Substantia nigra (tissue), 51 donors: ENCODE measurements at places on chromosomes 11 and 22.

GRCh38 chr11:90840071-90840470, 617.2 kb upstream of the CHORDC1 start:
- no peak for DNase-seq

GRCh38 chr11:112983887-112984286, 22.7 kb downstream of the NCAM1 start:
- no peak for DNase-seq

GRCh38 chr11:5989203-5989602, 2.4 kb upstream of the OR52L1 start:
- DNase-seq, result no peak

- no peak for DNase-seq
Observed at GRCh38 chr11:46181843-46182424, 60.7 kb upstream of the PHF21A start.

- no peak for DNase-seq
Observed at GRCh38 chr22:30903876-30904460, 64.6 kb downstream of the MORC2 start.

GRCh38 chr11:129637473-129637872, 178.2 kb upstream of the TMEM45B start:
- DNase-seq, result no peak

DNA sequence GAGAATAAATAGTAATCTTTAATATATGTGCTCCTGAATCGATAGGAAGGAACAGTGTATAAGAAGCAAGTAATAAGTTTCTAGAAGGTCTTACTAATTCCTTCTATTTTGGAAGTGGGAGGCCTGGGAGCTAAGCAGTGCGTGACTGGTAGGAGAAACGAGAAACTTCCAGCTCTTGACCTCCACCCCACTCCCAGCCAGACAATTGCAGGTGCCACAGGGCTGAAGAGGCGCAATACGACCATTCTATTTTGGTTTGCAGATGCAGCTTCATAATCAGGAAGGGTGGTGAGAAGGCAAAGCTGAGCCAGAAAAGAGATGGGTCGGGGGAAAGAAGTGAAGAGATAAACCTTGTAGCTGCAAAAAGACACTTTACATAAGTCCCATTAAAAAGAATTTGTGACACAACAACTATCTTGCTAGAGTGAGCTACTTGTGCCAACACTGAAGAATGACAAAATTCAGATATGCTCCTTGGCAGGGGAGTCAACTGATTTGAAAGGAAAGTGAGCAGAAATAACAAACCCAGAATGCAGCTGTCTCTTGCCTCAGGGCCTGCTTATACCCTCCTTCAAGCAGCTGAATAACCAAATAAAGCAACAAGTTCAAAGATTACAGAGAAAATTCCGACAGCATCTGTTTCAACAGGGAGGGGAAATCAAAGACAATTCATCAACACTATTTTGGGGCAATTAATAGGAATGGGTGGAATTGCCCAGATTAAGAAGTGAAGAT, 35.1 kb downstream of the GRIA4 start:
- DNase-seq, result no peak

- no peak for DNase-seq
Observed at GRCh38 chr11:116707746-116708145, 65.0 kb downstream of the BUD13 start.

- DNase-seq, result peak; percentile 40
Observed at GRCh38 chr22:29782061-29782845, 15.1 kb downstream of the UQCR10 start.

- no peak for DNase-seq
Observed at GRCh38 chr22:19852177-19852781, 2.4 kb downstream of the GNB1L start.

DNA sequence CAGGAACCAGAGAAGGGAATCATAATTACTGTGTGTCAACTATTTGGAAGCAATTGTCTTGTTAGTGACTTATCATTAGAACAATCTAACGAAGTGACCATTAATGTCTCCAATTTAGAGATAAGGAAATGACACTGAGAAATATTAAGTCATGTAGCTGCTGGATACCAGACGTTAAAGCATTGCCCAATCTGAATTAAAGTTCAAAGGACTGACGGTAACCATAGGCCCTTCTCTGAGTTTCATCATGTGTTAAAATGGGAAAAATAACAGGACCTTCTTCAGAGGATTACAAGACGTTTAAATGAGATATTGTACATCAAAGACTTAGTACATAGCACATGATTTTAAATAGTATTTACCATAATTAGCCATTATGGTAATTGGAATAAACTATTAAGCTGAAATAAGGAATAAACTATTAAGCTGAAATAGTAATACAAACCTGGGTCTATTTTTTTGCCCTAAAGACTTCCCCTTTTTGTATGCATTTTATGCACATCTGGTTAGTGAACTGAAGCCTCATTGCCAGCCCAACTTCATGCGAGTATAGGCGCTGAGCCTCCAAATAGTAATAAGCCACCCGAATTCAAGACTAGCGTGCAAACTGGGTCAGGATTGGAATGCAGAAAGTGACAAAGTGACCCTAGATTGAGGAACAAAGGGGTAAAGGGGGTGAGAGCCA, 41.0 kb downstream of the GLYATL1 start:
- DNase-seq, result no peak

DNA sequence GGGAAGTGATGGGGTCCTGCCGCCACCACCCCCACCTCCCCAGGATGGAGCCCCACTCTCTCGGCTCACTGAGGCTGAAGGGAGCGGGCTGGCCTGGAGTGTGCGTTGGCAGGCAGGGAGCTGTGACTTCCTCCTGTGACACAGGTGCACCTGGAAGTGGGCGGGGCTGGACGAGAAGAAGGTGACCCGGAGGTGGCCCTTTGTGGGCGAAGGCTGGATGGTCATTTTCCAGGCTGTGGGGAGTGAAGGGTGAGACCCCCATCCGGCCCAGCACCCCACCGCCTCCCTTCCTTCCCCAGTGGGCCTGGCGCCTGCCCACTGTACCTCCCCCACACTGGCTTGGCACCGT, 15.3 kb downstream of the IL17REL start:
- no peak for DNase-seq

- DNase-seq, result no peak
Observed at GRCh38 chr22:38448945-38449745, 5.9 kb downstream of the KCNJ4 start.

DNA sequence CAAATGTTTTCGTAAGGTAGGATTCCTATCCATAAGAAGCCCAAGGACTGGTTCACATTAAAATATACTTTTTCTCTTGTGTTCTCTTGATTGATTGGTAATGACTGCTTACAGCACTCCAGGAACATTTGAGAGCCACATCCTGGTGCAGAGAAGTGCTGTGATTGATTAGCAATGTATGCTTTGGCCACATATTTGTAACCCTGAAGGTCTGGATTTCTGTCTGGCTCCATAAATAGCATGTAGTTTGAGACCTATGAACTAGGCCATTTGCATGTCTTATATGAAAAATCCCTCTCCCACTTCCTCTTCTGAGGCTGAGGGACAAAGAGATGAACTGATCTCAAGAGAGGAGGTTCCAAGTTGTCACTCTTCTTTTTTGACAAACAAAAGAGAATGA, 49.3 kb upstream of the CD44 start:
- DNase-seq, result no peak

DNA sequence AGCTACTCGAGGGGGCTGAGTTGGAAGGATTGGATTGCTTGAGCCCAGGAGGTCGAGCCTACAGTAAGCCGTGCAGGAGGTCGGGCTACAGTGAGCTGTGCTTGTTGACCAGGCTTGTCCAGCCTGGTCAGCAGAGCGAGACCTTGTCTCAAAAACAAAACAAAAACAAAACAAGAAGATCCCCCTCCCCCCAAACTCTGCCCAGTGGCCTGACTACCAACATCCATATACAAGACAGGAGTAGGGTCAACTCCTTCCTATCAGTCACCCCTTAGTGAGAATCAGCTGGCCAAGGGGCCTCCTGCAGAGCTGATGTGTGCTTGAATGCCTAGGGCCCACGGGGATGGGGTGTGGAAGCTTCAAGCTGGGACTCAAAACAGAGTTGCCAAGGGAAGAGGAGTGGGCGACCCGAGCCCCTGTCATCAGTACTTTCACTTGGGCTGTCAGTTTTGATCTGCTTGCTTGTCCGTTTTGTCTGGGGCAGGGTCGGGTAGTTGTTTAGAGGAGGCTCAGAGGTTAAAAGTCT, 942 bp upstream of the TSPAN18 start:
- DNase-seq, result no peak

- DNase-seq, result no peak
Observed at GRCh38 chr11:128733440-128734102, 39.7 kb downstream of the FLI1 start.

DNA sequence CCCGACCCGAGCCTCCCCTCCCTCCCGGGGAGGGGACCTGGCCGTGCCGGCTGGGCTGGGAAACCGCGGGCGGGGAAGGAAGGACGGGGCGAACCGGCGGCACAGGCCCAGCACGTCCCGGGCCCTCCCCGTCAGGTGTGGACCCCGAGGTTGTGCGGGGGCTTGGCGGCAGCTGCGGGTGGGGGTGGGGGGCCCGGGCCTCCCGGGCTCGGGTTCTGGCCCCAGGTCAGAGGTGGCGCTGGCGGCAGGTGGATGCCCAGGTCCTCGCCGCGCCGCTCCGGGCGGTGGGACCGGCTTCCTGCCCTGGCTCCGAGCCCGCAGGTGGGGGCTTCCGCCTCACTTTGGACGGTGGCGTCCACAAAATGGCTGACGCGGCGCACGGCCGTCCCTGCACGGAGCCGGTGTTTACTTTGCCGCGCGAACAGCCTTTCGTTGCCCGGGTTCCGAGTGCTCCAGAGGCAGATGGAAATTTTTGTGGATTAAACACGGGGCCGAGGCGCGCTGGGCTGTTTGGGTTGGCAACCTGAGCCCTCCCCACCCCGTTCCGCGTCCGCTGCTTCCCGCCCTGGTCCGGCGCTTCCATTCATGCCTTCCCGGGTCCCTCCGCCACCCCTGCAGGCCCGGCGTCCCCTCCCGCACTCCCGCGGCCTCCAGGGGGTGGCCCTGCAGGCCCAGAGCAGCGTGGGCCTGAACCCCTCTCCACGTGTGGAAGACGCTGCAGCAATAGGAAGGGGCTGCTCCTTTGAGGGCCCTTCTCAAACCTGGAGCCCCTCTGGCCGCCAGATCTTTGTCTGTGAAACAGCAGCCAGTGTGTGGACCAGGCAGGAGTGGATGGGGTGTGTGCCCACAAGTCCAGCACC, 92.0 kb upstream of the KCNQ1OT1 start:
- no peak for DNase-seq

GRCh38 chr22:45603619-45604018, 68.0 kb upstream of the ATXN10 start:
- DNase-seq, result no peak

DNA sequence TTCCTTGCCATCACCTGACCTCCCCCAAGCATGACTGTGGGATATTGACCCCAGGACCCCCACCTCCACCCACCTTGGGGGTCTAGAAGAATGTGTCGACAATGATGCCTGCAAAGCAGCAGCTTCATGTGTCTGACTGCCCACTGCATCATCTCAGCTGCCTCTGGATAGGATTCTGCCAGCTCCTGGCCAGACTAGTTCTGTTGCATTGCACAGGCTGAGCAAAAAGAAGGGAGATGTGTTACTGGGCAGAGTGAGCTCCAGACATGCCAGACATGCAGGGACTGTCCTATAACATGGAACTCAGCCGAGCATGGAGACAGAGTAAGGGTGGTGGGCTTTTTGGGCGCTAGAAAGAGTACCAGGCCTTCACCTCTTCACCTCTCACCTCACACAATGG, 36.7 kb downstream of the FBXO7 start:
- DNase-seq, result no peak

DNA sequence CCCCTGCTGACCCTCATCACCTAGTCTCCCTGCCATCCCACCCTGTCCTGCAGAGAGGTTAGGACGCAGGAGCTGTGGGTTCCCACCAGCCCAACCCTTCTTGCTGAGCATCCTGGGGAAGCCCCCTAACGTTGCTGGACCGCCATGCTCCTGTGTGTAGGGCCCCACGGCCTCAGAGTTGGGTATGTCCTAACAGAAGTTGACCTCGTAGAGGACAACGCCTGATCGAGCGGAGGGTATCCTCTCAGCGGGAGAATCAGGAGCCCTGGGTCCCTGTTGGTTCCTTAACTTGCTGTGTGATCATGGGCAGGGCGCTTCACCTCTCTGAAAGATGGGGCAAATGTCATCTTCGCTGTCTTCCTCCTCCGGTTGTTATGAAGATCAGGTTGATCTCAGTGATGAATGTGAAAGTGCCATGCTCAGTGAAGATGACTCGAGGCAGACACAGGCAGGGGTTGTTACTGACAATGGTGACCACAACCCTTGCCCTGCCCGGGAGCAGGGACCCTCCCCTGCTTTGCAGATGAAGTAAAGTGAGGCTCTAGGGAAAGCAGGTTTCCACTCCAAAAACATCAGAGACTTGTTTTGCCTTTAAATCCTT, 19.3 kb upstream of the CD5 start:
- no peak for DNase-seq

- DNase-seq, result no peak
Observed at GRCh38 chr11:102408339-102408738, 44.2 kb downstream of the TMEM123 start.

GRCh38 chr11:26947379-26947844, 46.5 kb upstream of the FIBIN start:
- no peak for DNase-seq
